ENCODE measurements at places on chromosomes 11 and 22.

DNA sequence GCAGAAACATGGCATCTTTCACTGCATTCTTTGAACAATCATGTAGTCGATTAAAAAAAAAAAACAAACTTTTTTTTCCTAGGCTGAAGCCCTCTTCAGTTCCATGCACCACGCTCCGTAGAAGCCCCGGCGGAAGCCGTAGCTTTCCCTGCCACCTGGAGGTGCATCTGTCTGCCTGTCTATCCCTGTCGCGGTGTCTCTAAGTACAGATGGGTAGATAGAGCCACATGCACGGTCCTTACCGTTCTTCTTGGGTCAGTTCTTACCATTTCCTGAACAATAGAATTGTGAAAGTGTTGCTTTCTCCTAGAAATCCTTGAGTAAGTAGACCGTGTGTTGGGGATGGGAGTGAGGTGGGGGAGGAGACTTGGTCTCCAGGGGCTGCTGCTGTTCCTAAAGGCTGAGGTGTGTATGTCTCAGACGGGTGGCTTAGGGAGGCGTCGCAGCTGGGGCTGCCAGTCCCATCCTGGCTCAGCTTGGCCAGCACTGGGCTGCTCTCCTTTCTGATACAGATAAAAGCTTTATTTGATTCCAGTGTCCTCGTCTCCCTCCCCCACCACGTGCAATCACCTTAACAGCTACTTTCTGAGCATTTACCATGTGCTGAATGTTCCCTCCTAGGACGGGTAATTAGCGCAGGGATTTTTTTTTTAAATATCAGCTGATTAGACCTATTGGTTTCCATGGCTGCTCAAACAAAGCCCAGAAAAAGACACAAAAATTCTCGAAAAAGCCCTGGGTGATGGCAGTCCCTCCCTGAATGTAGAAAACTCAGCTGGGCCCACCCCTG is 46.8 kb downstream of the MACROD1 start:
- DNase-seq = no peak

GRCh38 chr22:48367731-48368130 is 1459.9 kb downstream of the BRD1 start:
- no peak for DNase-seq

GRCh38 chr11:43467958-43468357 is 109.2 kb downstream of the TTC17 start:
- no peak for DNase-seq

GRCh38 chr11:117605331-117605730 is 191.7 kb downstream of the DSCAML1 start:
- no peak for DNase-seq

- DNase-seq = no peak
Observed at GRCh38 chr22:41250127-41250526, 9.4 kb upstream of the CHADL start.

GRCh38 chr22:19716829-19717105 is 2.5 kb downstream of the SEPTIN5 start:
- DNase-seq = no peak

DNA sequence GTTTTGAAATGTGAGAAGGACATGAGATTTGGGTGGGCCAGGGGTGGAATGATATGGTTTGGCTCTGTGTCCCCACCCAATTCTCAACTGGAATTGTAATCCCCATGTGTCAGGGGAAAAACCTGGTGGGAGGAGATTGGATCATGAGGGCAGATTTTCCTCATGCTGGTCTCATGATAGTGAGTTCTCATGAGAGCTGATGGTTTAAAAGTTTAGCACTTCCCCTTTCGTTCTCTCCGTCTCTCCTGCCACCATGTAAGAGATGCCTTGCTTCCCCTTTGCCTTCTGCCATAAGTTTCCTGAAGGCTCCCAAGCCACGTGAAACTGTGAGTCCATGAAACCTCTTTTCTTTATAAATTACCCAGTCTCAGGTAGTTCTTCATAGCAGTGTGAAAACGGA is 113.5 kb downstream of the FCHSD2 start:
- no peak for DNase-seq

Measured in NCI-H2081 treated with DMSO at 0.1 percent for 48 hours (cell line).